HT-29 (cell line): ENCODE measurements at places on chromosomes 7 and 10.

DNA sequence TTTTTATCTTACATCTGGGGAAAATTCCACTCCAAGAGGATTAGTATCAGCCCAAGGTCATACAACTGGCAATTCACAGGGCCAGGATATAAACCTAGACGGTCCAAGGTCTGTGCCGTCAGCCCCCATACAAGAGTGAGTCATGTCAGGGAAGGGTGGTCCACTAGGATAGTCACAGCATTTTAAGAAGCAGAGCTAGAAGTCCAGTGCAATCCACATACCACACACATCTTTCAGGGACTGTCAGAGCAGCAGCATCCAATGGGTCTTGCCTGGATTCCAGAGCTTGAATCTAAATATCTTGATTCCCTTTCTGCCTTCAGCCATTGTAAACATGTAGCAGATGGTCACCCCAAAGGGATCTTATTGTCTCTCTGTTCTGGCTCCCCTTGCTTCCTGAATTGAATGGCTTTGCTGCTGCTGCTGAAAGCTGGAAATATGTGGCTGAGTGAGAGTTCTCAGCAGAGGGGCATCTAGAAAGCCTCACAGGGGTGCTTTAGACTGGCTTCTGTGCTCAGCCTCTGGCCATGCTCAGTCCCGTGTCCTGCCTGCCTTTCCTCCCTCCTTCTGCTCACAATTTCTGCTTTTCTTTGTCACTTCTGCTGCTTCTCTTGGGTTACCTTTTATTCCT lies 9.9 kb upstream of the OR6V1 start:
- DNase-seq: no peak

GRCh38 chr10:15189133-15189885 lies 20.8 kb upstream of the NMT2 start:
- no peak for DNase-seq

DNA sequence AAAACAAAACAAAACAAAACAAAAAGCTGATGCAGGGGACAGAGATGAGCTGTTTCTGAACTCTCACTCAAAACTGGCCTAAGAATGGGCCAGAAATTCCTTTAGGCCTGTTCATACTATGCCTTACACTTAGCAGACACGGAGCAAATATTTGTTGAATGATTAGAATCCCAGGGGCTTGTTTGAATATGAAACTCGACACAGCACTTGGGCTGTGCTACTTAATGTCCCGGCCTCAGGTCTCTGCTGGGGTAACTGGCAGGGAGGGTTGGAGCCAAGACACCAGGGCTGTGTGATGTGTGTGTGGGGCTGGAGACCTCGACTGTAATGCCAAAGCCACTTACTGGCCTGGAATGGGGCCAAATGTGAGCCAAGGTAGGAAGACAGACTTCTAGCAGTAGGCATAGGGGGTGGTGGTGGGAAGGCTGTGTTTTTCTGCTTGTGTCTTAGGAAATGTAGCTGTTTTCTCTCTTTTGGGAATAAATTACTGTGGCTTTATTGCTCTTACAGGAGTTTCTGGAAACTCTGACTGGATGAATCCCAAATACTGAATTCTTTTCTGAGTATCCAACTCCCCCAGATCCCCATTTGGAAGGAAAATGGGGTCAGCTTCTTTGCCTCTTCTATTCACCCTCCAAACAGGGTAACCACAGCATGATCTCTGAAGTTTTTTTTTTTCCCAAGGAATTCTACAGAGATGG lies 66.7 kb downstream of the EMX2 start:
- DNase-seq: no peak

DNA sequence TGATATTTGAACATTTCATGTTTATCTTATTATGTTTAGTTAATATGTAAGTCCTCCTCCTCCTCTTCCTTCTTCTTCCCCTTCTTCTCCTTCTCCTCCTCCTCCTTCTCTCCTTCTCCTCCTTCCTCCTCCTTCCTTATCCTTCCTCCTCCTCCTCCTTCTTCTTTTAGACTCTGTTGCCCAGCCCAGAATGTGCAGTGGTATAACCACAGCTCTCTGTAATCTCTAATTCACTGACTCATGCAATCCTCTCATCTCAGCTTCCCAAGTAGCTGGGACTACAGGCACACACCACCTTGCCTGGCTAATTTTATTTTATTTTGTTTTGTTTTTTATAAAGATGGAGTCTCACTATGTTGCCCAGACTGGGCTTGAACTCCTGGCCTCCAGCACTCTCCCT lies 83.4 kb upstream of the ODAD2 start:
- DNase-seq: no peak
